ENCODE measurements at places on chromosomes 2 and 18. TPM values are rescaled to one million over a fixed set of nuclear protein-coding genes. Genes with fewer than 3 reads are reported as not detected.

DNA sequence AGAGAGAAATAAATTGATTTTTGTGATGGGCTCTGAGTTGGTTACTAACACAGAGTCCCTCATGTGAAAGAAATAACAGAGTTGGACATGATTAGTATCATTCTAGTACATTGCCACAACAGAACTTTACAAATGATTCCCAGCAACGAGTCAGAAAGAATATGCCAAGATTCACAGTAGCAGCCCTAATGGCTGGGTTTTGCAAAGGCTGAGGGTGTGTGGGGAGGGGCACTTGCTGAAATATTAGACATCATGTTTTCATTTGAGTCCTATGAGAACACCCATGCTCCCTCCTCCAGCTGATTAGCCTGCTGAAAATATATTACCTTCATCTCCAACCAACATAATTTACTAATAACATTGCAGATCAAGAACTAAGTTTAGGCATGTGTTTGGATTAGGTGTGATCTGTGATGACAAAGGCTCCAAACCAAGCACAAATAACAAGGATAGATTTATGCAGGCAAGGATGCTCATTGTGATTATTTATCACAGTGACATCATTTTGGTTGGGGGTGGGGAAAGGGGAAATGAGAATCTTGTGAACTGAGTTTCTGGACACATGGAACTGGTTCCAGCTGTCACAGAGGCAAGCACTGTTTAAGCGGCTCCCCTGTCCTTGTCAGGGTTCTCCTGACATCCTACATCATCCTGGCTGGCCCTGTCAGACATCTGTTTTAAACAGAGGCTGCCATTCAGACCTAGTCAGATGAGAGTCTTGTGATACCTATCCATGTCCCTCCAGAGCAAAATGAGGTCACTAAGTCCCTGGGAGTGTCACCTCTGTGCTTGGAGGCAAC lies 205.8 kb upstream of the NCKAP5 start:
- no peaks in the 10 kb centered on the region for H3K36me3 ChIP-seq
- H3K4me1 ChIP-seq: peaks cover 10% of the 10 kb centered on the region
- no peak overlapping the region for H3K27ac ChIP-seq
- no peaks in the 10 kb centered on the region for H3K27me3 ChIP-seq
- DNase-seq: no peak

- no peaks in the 10 kb centered on the region for H3K27me3 ChIP-seq
- H3K36me3 ChIP-seq: no peaks in the 10 kb centered on the region
- H3K4me1 ChIP-seq: peaks cover 15% of the 10 kb centered on the region
- DNase-seq: no peak
- H3K4me3 ChIP-seq: no peak overlapping the region
These were observed 401.6 kb downstream of the XIRP2 start for GRCh38 chr2:167289651-167290410.

Gene LIPG
- total RNA-seq: 8.4 TPM

Gene CD302
- 0.24 TPM for total RNA-seq

Gene ALPP
- total RNA-seq: not detected

All from A673 (cell line).